ENCODE measurements at places on chromosomes 6 and 20.

- DNase-seq = no peak
These were observed 24.3 kb upstream of the OLIG3 start for GRCh38 chr6:137518386-137518983.

GRCh38 chr6:146923205-146923833 is 280.9 kb upstream of the STXBP5 start:
- no peak for DNase-seq

- no peak for DNase-seq
These were observed 28.9 kb downstream of the LAMA5 start for GRCh38 chr20:62338294-62338620.

- no peak for DNase-seq
These were observed 214.2 kb downstream of the COL19A1 start for GRCh38 chr6:70080443-70081070.

DNA sequence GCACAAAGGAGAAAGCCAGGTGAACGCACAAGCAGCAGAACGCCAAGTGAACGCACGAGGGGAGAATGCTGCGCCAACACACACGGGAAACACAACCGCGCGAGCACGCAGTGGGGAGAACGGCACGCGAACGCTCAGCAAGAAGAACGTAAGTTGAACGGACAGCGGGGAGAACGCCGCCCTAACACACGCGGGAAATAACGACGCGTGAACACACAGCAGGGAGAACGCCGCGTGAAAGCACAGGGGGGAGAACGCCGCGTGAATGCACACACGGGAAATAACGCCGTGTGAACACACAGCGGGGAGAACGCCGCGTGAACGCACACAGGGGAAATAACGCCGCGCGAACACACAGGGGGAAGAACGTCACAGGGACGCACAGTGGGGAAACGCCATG is 54.7 kb downstream of the RNASET2 start:
- DNase-seq = no peak

- DNase-seq = no peak
These were observed 497.5 kb upstream of the CITED2 start for GRCh38 chr6:139871803-139872510.

DNA sequence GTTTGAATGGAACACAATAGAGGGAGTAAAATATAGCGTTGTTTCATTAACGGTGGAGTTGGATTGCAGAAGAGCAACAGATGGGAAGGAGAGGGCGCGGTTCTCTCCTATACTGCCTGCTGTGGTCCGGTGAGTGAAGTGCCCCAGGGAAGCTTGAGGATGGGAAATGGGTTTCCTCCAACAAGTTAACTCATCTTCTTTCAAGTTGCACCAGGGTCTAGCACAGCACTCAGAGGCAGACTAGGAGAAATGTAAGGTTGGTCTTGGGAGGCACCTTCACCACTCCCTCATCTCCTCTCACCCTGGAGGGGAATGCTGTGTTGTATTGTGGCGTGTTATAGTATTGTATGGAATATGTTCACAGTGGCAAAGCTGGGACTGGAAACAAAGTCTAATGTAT is 96.9 kb upstream of the SLC24A3 start:
- DNase-seq = no peak

DNA sequence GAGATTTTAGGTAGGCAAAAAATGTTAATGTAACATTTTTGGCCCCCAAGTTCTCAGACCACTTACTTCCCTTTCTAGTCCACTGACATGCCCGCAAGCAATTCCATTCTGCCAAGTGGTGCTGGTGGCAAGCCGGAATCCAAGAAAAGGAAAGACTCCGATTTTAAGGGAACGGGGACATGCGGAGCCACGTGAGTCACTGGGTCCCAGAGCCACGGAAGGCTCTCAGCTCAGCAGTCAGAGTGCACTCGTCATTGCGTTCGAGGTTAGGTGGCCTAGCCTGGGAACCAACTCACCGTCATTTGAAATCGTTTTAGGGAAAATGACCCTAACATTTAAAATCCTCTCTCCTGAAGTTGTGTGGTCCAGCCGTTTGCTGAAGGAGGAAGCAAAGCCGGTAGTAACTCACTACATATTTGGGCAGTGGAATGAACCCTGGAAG is 711 bp upstream of the SIRT5 start:
- DNase-seq = no peak

DNA sequence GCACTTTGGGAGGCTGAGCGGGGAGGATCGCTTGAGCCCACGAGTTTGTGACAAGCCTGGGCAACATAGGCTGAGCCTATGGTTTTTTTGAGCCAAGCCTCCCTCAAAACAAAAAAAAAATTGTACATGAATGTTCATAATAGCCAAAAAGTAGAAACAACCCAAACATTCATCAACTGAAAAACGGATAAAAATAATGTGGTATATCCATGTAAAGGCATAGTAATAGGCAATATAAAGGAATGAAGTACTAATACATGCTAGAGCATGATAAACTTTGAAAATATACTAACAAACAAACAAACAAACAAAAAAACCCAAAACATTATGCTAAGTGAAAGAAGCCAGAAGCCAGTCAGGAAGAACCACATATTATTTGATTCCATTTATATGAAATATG is 35.3 kb downstream of the KIAA0319 start:
- DNase-seq = no peak

All from DMS79 (cell line).